ENCODE measurements at places on chromosomes 13 and 19.

DNA sequence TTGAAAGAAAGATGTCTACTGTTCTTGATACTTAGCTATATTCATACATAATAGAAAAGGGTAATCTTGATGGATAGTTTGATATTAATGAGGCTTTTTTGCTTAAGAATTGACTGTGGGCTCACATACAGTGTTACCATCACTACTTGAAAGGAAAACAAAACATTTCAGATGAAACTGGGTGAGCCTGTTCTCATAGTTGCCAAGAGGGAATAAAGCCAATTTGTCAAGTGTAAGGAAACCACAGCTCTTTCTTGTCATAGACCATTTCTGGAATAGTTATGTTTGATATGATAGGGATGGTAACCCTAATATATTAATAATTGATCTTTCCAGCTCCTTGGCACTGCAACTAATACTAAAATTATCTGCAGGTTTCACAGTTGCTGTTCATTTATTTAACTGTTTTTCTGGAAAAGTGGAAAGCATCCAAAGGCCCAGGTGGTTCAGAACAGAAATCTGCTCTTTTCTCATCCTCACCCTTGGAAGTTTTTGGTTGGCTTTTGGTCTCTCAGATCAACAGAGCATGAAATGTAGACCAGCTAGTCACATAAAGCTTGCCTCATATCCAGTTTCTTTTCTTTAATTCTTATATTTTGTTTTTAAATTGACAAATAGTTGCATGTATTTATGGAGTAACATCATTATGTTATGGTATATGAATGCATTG, 43.2 kb downstream of the ARHGEF7 start:
- no peak for DNase-seq

- no peak for DNase-seq
Measured at GRCh38 chr19:1453525-1454364, 3.8 kb downstream of the APC2 start.

- no peak for DNase-seq
Measured at GRCh38 chr13:45441633-45442032, 23.1 kb upstream of the COG3 start.

- no peak for DNase-seq
Measured at GRCh38 chr13:40666933-40667621, 636 bp upstream of the FOXO1 start.

GRCh38 chr13:41394166-41394565, 63.2 kb upstream of the RGCC start:
- DNase-seq = no peak

DNA sequence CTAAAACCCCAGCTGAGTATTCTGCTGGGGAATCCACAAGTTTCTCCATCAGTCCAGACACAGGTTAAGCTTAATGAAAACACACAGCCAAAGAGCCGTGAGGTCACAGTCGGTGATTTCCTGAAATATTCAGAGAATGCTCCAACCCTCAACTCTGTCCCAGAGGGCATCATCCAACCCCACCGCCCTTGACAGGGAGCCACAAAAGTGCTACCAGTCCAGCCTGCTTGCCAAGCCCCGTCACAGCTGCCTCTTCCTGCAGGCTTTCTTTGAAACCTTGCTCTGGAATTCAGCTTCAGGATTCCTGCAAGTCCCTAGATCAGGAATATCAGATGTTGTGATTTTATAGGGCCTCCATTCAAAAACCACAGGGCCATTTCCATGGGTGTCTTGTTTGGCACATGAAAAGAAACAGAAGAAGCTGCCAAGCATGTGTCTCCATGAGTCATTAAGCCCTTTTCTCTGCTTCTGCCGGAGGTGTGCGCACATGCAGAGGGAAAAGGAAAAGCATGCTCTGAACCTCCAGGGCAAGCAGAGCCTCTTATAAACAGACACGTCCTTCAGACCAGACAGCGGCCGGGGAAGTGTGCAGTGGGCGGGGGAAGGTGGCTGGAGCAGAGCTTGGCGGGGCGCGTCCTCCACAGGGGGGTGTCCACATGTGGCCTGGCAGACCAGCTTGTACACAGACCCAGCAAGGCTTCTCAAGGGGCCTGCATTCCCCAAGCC, 164.7 kb downstream of the KATNAL1 start:
- DNase-seq = no peak

- no peak for DNase-seq
Measured at GRCh38 chr13:46896341-46897137, at the start of gene HTR2A. Gene HTR2A (minus strand): TSS chr13:46897053. CDS start chr13:46895906, 1,147 bp downstream.

DNA sequence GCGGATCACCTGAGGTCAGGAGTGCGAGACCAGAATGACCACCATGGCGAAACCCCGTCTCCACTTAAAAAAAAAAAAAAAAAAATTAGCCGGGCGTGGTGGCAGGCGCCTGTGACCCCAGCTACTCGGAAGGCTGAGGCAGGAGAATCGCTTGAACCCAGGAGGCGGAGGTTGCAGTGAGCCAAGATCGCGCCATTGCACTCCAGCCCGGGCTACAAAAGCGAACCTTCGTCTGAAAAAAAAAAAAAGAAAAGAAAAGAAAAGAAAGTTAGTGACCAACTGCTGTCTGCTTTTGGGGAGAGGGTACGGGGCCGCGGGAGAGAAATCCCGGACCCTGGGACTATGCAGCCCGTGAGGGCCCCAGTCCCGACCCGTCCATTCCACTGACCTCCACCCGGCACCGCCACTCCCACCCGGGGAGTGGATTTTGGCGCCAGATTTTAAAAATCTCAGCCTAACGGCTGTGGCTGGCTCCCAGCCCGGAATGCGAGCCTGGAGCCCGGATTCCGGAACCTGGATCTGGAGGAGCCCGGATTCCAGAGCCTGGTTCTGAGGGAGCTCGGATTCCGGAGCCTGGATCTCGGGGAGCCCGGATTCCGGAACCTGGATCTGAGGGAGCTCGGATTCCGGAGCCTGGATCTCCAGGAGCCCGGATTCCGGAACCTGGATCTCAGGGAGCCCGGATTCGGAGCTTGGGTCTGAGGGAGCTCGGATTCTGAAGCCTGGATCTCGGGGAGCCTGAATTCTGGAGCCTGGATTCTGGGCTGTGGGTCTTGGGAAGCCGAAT, 6.1 kb upstream of the LMNB2 start:
- DNase-seq = no peak

GRCh38 chr13:94683409-94683808, 28.9 kb downstream of the SOX21 start:
- no peak for DNase-seq

- DNase-seq = no peak
Measured at GRCh38 chr13:111044087-111044830, 70.9 kb upstream of the ARHGEF7 start.

DNA sequence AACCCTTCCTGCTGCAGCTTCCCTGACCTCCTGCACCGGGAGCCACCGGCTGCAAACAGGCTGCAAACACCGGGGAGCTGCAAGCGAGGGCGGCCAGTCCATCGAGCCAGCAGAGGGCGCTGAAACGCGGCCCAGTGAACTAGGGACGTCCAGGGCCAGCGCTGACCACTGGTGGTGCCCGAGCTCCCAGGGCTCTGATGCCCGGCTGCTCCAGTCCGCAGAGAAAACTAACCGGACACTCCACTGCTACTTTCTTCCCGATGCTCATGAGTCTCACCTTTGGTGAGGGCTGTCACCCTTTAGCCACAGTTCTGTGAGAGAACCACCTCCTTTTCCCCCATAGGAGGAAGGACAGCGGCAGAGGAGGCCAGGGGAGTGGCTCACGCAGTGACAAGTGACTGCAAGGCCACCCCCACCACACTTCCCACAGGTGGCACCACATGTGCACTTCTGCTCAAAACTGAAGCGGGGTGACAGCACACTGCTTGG, 82.8 kb upstream of the MTIF3 start:
- no peak for DNase-seq

DNA sequence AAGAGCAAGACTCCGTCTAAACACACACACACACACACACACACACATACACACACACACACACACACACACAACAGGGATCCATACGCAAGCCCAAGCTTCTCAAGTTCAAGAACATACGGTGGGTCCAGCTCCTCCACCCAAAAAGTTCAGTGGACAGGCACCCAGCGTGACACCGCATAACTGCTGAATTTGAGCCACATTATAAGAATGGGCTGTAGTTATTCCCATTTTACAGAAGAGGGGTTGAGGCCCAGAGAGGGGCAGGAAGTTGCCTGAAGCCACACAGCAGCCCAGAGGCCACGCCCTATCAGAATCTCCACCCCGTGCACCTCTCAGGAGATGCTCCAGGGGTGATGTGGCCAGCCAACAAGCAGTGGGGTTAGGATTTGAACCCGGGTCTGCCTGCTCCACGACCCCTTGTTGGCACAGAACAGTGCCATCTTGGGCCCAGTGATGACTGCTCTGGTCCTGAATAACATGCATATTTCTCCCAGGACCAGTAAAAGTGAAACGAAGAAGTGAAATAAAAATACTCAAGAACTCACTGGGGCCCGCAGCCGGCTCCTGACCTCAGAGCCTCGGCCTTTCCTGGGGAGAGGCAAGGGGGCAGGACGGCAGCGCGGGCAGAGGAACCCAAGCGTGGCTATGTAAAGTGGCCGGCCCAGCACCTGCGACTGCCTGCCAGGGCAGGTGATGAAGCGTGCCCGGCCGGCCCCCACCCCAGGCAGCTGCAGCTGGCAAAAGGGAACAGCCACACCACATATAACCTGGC, 61.9 kb downstream of the AP1M1 start:
- DNase-seq = no peak

- peak; percentile 62 for DNase-seq
Measured at GRCh38 chr19:48330012-48330681, 4.8 kb downstream of the EMP3 start.

DNA sequence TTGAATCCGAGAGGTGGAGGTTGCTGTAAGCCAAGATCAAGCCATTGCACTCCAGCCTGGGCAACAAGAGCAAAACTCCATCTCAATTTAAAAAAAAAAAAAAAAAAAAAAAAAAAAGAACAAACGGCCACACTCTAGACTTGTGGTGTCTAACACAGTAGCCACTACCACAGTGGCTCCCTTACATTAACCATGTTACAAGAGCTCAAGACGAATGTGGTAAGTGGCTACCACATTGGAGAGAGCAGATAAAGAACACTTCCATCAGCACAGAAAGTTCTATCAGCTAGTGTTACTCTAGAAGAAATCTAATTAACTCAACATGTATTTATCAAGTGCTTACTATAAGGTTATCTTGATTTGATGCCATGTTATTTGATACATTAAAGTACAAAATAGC, 11.5 kb downstream of the XPO4 start:
- DNase-seq = no peak

DNA sequence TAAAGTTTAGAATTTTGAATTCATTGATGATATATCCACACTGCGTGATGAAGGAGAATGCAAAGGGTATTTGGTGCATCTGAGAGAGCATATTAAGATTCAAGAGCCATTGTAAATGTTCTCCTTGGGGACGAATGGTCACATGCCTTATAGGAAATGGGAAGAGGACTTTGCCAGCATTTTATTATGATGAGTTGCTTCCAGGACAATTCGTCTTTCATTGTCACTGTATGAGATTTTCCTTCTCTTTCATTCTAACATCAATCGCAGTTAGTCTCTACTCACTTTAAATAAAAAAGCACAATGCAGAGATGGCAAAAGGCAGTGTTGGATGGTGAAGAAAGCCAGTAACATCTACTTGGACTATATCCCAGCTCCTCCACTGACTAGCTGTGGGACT, 21.4 kb downstream of the WDFY2 start:
- no peak for DNase-seq

DNA sequence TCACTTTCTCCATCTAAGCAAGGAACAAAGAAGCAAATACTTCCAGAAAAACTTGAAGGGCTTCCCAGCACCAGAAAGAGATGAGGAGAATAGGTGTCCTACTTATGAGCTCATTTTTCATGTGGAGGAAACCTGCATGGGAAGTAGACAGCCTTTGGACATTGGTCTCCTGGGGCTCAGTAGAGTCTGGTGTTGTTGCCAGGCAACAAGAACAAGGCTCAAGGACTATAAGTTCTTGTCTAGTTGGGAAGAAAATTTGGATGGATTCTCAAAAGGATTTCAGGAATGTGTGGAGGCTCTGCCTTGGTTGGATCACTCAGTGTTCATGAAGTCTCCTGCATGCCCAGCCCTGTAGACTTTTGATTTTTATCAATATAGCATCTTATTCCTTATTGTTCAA, 84.5 kb downstream of the MBNL2 start:
- DNase-seq = no peak

DNA sequence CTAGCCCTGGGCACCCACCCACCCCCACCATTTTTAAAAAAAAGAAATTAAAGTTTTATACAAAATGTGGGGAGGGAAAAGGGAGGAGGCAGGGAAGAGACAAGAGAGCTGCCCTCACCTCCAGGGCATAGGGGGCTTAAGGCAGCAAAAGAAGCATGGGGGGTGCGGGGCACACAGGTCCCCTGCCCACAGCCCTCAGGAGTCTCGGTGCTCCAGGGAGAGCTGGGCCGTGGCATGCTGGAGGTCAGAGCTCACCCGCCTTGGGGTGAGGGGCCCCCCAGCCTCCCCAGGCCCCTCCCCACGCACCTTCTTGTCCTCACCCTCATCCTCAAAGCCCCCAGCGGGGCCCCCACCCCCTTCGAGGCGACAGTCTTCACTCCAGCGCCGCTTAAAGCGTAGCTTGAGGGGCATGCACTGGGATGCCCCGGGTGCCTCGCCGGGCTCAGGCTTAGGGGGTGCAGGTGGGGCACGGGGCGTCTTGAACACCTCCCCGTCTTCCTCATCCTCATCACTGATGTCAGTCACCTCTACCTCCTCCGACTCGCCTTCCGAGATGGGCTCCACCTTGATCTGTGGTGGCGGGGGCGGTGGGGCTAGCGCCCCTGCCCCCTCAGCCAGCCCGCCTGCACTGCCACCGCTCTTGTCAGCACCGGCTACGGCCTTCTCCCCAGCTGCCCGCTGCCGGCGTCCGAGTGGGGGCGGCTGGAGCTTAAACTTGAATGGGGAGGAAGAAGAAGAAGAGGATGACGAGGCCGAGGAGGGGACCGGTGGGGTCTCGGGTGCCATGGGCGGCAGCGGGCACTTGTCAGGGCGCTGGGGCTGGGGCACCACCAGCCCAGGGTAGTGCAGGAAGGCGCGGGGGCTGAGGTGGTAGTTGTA, 6.1 kb upstream of the GSK3A start:
- DNase-seq = no peak

GRCh38 chr13:50421473-50422130, 406.4 kb downstream of the KCNRG start:
- no peak for DNase-seq

- DNase-seq = peak; percentile 74
Measured at GRCh38 chr13:24511816-24512196, 772 bp downstream of the PARP4 start.

DNA sequence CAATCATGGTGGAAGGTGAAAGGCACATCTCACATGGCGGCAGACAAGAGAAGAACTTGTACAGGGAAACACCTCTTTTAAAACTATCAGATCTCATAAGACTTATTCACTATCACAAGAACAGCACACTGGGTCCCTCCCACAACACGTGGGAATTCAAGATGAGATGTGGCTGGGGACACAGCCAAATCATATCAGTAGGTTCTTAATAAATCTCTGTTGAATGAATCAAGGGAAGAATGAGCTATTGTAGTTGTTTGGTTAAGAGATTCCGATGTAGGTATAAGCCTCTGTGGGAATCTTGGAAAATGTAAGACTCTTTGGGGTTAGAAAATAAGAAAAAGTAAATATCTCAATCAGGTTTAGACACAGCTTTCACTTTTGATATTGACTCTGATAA, 400.2 kb downstream of the KCNRG start:
- DNase-seq = no peak

- DNase-seq = no peak
Measured at GRCh38 chr13:109665240-109665639, 121.1 kb downstream of the IRS2 start.

All from SIG-M5 (cell line).